Activated CD8-positive, alpha-beta memory T cell treated with anti-CD3 and anti-CD28 coated beads, Interleukin-2, amount 50 U/mL, for 48 hours (primary cell): ENCODE measurements at places on chromosomes 1 and 21.

- no peak for DNase-seq
Observed at GRCh38 chr1:210477328-210477924, 148.7 kb downstream of the HHAT start.

GRCh38 chr21:43210454-43211071 lies 41.8 kb downstream of the CRYAA start:
- DNase-seq, result peak; percentile 8

DNA sequence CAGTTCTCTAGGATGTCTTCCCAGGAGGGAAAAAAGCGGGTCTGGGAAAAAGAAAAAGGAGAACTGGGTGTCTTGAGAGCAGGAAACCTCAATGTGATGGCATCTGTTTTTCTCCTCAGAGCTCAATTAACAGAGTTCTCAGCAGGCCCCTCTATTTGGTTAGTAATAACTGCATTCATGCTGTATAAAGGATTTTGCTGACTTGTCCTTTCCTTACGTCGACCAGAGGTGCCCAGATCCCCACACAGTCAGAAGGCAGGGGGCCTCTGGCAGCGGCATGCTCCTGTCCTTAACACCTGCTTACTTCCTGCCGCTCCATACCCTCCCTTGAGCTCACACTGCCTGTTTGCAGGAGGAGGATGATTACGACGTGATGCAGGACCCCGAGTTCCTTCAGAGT lies 12.3 kb downstream of the PSMD4 start:
- DNase-seq, result no peak

GRCh38 chr1:67316180-67316902 lies 8.7 kb downstream of the IL12RB2 start:
- no peak for DNase-seq

DNA sequence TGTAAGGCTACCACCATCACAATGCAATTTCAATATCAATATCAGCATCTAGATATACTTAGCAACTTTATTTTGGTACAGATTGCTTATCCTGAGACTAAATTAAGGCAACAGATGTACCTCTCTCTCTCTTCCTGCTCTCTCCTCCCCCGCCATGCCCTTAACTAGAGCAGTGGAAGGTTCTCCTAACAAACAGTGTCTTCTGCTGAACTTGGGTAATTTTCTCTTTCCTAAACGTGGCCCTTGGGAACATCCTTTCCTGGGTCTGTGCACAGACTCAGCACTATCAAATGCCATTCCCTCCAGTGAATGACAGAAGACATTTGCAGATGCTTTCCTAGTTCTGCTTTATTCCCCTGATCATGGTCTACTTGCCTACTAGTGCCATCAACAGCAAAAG lies 85.6 kb upstream of the TTC39A start:
- no peak for DNase-seq

- DNase-seq, result no peak
Observed at GRCh38 chr1:212561501-212561931, 47.0 kb upstream of the ATF3 start.

- no peak for DNase-seq
Observed at GRCh38 chr1:201229771-201230635, 39.4 kb downstream of the IGFN1 start.

DNA sequence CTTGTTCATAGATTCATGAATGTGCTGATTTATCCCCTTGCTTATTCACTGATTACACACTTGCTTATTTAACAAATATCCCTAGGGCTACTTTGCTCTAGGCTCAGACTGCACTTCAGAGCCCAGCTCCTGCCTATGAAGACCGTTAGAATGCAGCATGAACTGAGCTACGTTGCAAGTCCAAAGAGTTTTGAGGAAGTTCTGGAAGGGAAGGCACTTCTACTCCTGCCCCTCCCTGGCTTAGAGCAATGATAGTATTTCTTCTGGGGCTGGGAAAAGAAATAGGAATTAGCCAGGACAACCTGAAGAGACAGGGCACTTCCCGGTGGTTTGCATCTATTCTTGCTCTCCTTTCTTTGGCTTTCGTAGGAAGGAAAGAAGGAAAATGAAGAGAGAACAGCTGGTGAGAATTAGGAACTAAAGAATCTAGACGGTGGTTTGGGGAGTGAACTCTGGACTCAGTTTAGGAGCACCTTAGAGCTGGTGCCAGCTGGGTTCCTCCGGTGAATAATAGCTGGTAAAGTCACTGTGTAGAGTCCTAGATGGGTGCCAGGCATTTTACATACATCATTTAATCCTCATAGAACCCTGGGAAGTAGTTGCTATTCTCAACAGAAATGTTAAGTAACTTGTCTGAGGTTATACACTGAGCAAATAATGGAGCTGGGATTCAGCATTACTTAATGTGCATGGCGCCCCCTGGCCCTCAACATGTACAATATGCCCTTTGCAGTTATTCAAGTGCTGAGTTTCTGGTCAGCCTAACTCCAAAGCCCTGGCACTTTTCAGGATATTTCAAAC lies 65.9 kb downstream of the NDUFS5 start:
- DNase-seq, result no peak

DNA sequence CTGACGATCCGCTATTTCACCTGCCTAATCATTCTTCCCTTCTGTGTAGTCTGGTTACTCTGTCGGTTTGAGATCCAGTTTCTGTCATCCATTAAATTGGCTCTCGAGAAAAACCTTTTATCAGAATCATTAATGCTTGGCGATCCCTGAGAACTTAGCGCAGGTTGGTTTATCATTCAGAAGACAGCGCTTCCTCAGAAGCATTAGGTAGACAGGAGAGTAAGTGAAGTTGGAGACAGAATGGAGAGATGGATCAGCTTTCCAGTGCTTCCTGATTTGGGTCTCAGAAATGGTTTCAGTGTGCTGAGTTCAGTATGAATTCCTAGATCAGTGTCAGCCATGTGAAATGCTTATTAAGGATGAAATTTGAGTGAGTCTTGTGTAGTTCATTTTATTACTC lies 1.3 kb downstream of the USP1 start:
- no peak for DNase-seq

- DNase-seq, result no peak
Observed at GRCh38 chr21:35366394-35367080, 317.4 kb upstream of the RUNX1 start.

DNA sequence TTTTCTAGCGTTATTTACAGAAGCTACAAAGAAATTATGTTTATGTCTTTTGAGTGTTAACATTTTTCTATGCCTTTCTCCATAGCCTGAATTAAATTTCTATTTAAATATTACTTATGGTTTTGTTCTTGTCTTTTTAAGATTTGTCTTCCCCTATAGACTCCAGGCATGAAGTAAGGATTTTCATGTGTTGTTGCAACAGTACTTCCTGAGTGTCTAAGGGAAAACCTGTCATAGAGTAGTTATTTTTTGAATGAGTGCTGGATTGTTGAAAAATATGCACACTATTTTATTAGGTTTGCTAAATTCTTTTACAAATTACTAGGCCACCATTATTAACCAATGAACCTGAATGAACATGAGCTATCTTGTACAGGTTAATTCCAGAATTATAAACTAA lies 27.1 kb downstream of the SAMSN1 start:
- no peak for DNase-seq

DNA sequence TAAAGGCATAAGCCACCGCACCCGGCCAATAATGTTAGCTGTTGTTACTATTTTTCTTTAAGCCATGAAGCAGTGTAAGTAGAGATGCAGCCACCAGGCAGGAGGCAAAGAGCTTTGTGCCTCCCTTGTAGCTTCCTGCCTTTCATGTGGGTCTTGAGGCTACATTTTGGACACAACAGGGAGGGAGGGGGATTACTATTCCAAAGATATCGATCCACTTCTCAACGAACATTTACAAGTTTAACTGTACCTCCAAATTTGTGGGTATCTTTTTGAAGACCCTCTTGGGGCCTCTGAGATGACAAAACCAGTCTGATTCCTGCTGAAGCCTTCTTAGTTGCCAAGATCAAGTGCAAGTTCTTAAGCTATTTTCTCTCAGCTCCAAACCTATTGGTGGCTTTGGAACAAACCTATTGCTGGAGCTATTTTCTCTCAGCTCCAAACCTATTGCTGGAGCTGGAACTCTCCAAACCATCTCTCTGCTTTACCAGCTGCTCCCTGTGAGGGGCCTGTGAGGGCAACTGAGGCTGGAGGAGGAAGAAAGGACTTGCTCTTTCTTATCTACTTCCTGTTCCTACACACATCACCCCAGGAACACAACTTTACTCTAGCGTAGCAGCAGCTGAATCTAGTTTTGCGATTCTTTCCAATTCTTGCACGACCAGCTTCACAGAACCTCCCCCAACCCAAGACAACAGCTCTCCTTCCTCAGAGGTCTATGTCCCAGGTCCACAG lies 16.1 kb upstream of the RCAN3 start:
- no peak for DNase-seq

GRCh38 chr1:55640708-55641473 lies 425.7 kb upstream of the USP24 start:
- DNase-seq, result no peak

GRCh38 chr1:60596791-60597750 lies 485.3 kb upstream of the NFIA start:
- DNase-seq, result no peak

- DNase-seq, result no peak
Observed at GRCh38 chr1:181397845-181398244, 85.5 kb upstream of the CACNA1E start.

DNA sequence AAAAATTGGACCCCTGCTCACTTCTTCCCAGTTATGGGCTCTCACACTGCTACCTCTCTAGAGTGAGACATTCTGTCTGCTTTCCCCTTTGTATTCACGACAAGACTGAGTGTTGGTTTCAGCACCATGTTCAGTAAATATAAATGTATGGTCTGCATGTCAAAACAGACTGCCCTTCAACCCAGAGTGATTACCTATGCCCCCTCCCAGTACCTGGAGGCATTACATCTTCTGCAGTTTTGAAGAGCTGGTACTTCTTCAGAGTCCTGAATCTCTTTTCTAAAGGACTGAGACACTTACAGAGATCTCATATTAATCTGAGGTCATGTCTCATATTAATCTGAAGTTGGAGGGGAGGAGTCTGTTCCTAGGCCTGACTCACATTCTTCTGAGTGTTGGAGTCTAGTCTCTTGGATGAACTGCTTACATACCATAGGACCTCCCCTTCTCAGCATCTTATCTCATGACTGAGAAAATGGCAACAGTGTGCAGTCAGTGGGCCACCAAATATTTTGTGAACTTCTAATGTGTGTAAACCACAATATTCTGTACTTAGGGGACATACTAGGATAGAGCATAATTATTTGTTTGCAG lies 80.3 kb downstream of the RGL1 start:
- DNase-seq, result no peak

- no peak for DNase-seq
Observed at GRCh38 chr1:159791461-159791860, 10.7 kb downstream of the DUSP23 start.

DNA sequence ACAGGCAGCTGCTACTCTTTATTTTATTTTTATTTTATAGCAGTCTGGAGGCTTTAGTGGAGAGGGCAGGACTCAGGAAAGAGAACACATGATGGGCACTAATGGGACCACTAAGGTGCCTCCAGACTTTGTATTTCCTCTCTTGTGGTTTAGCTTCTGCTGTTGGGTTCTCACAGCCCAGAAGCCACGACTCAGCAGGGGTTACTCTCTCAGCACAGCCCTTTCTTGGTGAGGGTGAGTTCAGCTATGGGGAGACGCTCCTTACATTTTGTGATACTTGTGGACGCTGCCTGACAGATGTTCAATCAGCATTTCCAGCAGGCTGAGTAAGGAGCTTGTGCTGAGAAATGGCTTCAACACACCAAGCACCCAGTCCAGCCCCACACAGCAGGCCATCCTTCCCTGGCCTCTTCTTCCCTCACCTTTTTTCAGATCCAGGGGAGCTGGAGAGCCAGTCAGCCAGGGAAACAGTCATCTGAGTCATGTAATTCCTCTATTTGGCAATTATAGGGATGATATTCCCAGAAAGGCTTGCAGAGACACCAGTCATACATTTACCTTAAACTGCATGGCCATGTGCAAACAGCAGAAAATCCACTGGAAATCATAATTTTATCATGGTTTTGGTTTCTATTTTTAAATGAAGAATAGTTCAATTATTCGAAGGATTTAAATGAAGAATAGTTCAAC lies 53.2 kb upstream of the RAB3GAP2 start:
- no peak for DNase-seq

DNA sequence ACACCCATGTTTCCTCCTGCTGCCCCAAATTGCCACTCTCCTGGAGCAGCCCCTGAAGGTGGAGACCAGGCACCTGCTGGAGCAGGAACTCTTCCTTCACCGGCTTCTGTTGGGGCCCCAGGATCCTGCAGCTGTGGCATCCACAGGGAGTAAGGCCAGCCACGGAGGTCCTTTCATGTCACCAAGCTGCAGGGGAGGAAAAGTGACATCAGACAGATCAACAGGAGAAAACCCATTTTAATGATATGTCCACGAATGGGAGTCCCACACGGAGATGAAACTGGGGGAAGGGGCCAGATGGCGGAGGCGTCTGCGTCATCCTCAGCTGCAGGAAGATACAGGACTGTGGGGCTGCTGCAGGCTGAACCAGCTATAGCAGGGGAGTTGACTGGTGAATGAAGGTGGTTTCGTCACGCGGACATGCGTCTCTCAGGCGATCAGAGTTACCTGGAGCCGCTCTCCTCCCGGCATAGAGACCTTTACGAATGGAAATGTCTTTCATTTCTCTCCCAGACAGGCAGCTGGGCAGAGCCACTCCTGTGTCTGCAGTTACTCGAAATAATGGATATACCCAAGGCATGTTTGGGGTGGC lies 9.9 kb downstream of the TP73 start:
- DNase-seq, result no peak

- no peak for DNase-seq
Observed at GRCh38 chr1:247298701-247299100, 33.0 kb downstream of the ZNF496 start.

DNA sequence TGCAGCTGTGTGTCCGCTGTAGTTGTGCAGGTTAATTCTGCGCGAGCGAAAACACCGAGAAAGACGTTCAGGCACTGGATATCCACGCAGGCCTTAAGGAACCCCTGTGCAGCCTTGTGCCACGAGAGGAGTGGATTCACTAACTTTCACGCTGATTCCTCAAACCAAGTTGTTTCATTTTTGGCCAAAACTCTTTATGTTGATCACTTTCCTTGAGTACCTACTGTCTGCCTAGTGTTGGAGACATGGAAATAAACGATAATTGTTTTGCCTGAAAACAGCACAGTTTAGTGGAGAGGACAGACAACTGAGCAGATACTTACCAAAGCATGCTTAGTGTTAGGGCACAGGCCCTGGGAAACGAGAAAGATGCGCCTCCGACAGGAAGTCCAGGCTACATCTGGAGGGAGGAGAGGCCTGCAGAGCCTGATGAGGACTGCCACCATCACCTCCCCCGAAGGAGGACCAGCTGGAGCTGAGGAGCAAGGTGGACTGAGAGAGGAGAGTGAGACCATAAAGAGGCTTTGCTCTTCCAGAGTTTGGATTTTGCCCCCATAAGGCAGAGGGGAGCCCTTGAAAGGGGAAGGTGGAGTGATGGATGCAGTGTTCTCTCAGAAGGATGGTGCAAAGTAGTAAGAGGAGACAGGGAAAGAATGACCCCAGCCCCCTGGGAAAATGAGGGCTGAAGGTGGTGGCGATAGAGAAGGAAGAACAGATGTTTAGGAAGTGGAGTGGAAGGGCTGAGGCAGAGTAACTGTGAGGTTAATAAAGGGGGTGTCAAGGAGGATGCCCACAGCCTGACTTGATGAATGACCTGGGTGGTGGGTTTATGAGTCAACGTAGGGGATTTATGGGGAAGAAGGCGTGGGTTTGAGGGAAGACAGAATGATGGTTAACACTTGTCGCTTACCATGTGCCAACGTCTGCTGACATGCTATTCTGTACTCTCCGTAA lies 956 bp upstream of the SCAF4 start:
- peak; percentile 67 for DNase-seq

- DNase-seq, result no peak
Observed at GRCh38 chr1:248421384-248421783, 18.5 kb downstream of the OR2T1 start.
